ENCODE measurements at places on chromosomes 6 and 20. TPM values are rescaled to one million over a fixed set of nuclear protein-coding genes. Genes with fewer than 3 reads are reported as not detected.

CRIP3 gene
- total RNA-seq: 2.7 TPM

WFDC2 gene
- 7.9 TPM for total RNA-seq

MEP1A gene
- not detected for total RNA-seq

RGS17 gene
- total RNA-seq: 4.8 TPM

DNA sequence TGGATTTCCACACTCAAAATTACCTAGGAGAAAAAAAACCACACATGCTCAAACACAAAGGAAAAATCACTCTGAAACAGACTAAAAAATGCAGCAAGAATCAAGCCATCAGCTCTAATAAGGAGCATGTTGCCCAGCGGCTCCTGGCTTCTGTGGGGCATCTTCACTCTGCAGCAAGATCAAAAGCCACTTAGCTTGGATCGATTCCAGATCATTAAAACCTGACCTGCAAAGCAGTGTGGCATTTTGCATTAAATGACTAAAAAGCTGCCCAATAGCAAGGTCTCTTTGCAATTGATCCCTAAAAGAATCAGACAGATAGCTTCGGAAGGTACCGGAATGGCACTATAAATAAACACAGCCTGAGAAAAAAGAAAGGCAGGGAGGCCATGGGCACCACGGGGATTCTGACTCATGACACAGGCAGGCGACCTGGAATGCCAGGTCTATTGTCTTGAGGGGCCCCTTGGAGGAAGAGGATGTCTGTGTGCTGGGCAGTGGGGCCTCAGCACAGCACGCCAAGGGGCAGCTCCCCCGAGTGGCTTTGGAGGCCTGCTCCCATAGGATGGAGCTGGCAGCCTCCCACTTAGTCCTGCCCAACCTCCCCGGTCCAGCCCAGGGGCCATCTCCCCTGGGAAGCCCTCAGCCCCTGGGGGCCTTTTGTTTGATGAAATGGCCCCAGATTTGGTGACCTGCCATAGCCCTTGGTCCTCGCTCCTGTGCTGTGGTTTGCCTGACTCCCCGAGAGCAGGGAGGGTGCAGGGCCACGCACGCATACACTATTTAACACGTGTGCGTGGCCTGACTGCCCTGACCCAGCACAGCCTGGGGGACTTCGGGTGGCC is 7.6 kb downstream of the LEMD2 start:
- no peak for DNase-seq

All from uterus (tissue), 4 donors.